SJCRH30 (cell line): ENCODE measurements at places on chromosomes 6 and 20. TPM values are rescaled to one million over a fixed set of nuclear protein-coding genes. Genes with fewer than 3 reads are reported as not detected.

DNA sequence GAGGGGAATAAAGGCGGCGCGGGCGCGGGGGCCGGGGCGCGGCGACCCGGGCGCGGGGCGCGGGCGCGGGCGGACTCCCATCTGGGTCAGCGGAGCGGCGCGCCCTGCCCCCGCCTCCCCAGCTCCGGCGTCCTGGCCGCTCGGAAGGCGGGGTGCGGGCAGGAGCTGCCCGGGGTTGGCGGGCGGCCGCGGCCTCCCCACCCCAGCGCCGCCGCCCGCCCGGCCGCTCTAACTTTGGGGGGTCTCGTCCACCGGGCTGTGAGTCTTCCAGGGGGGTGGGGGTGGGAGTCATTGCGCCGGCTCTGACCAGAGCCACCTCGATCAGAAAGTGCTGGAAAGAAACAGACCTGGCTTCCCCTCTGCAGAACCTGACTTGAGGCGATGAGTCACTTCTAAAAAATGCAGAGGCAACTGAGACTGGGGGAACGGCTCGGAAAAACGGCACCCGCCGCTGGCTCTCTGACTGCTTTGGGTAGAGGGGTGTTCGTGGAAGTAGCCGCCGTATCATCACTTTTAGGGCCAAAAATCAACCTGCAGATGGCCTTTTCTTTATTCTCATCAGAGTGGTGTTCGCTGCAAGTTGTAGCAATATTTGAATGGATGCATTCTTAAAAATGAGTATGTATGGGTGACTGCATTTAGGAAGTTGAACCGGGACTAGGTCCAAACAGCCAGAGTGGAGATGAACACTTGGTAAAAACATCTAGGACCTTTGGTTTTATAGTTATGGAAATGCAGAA, 667 bp downstream of the CAP2 start:
- peaks cover 5% of the 10 kb centered on the region; the same call in 1 of the 2 replicates for H3K4me1 ChIP-seq
- peak overlapping the region; percentile 73 for H3K4me3 ChIP-seq
- no peaks in the 10 kb centered on the region for H3K27me3 ChIP-seq
- peak; percentile 72 for DNase-seq

- no peak for DNase-seq
- H3K4me1 ChIP-seq = no peaks in the 10 kb centered on the region
- no peaks in the 10 kb centered on the region for H3K27me3 ChIP-seq
- no peak overlapping the region for H3K27ac ChIP-seq
- no peak overlapping the region for H3K4me3 ChIP-seq
Observed at GRCh38 chr6:158669145-158670035, 19.5 kb downstream of the SYTL3 start.

- no peak for DNase-seq
- no peak overlapping the region for H3K27ac ChIP-seq
- H3K27me3 ChIP-seq = peaks cover 8% of the 10 kb centered on the region; the same call in 1 of the 2 replicates
- H3K4me1 ChIP-seq = no peaks in the 10 kb centered on the region
- no peak overlapping the region for H3K4me3 ChIP-seq
- no peaks in the 10 kb centered on the region for H3K36me3 ChIP-seq
Observed at GRCh38 chr20:45318948-45319347, 10.8 kb upstream of the MATN4 start.

DNA sequence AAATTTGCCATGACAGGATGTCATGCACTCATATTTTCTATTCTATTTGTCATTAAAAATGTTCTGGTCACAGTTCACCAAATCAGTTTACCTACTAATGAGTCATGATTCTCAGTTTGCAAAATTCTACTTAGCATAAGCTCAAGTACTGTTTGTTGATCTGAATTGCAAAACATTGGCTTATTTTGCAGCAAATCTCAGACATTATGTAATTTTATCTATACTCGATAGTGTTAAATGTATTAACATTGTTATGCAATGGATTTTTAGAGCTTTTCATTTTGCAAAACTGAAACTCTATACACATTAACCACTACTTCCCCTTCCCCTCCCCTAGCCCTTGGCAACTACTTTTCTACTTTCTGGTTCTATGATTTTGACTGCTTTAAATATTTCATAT, 213.8 kb upstream of the ZFP64 start:
- H3K27ac ChIP-seq = no peak overlapping the region

BCL2L1 gene
- 33.1 and 33.4 TPM in 2 replicates for total RNA-seq

PKIB gene
- total RNA-seq = 7.4 and 10.0 TPM in 2 replicates

CCN6 gene
- not detected in 2 replicates for total RNA-seq
